ENCODE measurements at places on chromosomes 2 and 18. TPM values are rescaled to one million over a fixed set of nuclear protein-coding genes. Genes with fewer than 3 reads are reported as not detected.

The COLEC12 gene
- polyA plus RNA-seq: not detected

The PIK3C3 gene
- 33.5 TPM for polyA plus RNA-seq

The AGXT gene
- polyA plus RNA-seq: not detected

The CCBE1 gene
- polyA plus RNA-seq: not detected

The ACADL gene
- not detected for polyA plus RNA-seq

The GPR155 gene
- polyA plus RNA-seq: 4.4 TPM

The CKAP2L gene
- polyA plus RNA-seq: not detected

The FBLN7 gene
- not detected for polyA plus RNA-seq

The IL1RL1 gene
- polyA plus RNA-seq: not detected

Data from naive B cell (primary cell).